ENCODE measurements at places on chromosomes 3 and 15.
A peak's percentile ranks its signal among the peaks of the same experiment; 100 is the strongest.

DNA sequence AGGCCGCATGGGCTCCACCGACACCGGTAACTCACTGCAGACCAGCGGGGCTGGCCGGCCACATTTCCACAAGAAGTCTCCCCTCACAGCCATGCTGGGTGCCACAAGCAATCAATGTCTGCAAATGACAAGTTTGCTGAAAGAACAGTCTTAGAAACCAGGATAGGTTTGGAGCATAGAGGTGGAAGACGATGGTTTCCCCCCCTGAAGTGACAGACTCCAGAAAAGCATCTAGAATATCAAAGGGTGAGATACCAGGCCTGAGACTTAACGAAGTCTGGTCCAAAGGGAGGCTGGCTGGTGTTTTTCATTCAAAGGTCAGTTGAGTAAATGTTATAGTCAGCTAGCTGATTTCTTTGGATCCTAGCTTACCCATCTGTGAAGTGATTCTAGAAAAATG, 50.0 kb upstream of the WNT5A start:
- DNase-seq = no peak

- no peak for DNase-seq
These were observed 337.3 kb upstream of the TBC1D5 start for GRCh38 chr3:18079739-18080138.

- no peak for DNase-seq
These were observed 19.0 kb downstream of the FBLN2 start for GRCh38 chr3:13567684-13568514.

- no peak for DNase-seq
These were observed 264.3 kb upstream of the ZPLD1 start for GRCh38 chr3:102170545-102170944.

DNA sequence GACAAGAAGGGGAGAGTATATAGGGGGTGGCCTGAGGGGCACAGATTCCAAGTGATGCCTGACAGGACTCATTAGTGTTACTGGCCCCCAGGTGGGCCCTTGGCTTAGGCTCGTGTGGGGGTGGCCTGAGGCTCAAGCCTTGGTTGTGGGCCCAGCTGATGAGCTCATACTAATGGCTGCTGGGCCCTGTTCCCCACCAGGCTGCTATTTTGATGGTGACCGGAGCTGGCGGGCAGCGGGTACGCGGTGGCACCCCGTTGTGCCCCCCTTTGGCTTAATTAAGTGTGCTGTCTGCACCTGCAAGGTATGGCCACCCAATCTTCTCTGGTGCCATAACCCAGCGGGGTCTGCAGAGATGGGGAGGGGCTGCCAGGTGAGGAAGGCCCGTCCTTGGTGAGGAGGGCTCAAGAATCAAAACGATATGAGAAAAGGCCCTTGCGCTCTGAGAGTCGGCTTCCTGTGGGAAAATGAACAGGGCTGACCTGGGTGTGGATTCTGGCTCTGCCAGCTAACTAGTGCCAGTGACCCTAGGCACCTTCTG, 7.4 kb downstream of the CHRD start:
- DNase-seq = no peak

DNA sequence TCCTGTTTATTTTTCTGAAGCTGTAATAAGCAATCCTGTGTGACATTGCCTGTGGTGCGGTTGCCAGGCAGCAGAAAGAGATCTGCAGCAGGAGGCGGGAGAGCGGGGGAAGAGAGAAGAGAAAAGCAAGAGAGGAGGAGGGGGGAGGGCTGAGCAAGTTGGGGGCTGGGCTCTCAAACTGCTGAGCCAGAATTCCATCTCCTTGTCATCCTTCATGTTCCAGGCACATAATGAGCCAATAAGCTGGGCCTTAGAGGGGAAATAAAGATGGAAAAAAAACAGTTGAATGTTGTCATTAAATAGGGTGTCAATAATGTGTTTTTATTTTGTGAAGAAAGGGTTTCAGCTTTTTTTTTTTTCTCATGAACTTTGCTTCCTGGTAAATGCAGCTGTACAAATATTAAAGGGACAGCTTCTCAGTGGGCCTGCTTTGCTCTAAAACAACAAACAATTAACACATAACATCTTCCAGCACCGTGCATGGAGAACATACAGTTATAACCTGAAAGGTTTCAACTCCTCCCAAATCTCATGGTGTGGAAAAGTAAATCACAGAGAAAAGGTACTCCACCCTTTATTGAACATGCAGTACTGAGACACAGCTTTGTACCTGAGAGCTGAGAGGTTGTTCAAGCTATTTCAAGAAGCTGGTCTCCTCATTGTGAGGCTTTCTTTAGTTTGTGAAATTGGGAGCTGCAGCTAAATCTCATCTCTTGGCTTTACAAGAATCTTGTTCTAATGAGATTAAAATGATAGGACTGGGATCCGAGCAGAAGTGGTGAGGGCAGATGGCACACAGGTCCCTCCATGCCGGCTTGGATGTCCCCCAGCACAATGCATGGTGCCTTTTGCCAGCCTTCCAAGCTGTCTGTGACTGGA, 451.1 kb upstream of the KCNMB2 start:
- DNase-seq = peak; percentile 60

DNA sequence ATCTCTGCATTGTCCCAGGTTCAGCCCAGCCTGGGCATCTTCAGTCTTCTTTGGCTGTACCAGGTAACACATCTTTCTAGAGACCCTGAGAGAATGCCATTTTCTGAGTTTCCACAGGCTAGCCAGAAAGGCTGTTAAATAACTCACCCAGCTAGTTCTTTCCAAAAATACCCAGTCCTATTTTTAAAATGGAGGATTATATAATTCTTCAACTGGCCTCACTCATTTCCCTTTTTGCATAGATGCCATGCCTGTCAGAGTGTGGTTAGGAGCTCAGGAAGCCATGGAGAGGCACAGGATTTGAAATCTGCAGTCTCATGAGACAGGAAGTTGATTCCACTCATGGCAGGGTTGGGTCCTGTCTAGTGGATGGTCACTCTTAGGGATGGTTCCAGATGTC, 39.8 kb downstream of the CEMIP start:
- no peak for DNase-seq

DNA sequence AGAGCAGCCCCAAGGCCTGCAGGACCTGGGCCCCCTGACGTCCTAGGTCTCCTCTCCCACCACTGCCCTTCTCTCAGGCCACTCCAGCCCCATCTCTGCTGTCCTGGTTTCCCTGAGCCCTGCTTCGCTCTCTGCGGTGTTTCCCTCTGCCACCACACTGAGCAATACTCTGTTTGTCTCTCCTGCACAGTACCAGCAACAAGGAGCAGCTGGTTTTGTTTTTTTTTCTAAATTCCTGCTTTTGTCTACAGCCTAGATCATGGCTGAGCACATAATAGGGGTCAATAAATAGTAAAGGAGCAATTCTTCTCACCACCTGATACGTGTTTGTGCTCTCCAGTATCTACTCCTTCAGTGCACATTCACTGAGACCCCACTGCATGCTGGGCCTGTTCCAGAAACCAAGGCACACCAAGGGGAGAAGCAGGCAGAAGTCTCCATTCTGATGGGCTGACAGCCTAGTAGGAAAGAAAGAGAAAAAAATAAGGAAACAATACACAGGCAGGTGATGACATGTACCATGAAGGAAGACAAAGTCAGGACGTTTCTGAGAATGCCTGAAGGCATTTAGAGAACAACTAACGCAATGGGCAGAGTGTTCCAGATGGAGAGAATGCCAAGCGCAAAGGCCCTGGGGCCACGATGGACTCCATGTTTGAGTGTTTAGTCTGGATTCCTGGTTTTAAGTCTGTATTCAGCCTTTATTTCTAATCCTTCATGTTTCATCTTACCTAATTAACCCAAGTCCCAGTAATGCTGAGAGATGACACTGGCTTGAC, 6.0 kb upstream of the ACAD9 start:
- DNase-seq = no peak

DNA sequence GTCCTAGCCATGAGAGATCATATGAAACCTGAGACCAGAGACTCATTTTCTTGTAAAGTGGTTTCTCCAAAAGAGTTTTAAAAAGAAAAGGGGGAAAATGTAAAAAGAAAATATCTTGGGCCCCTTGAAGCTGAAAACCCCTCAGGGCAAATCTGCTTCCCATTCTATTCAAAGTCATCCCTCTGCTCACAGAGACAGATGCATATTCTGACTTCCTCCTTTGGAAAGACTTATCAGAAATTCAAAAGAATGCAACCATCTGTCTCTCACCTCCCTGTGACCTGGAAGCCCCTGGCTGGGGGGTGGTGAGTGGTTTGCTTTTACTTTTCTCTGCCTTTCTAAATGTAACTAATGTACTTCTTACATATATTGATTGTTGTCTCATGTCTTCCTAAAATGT, 1154.8 kb downstream of the NSUN3 start:
- DNase-seq = no peak

DNA sequence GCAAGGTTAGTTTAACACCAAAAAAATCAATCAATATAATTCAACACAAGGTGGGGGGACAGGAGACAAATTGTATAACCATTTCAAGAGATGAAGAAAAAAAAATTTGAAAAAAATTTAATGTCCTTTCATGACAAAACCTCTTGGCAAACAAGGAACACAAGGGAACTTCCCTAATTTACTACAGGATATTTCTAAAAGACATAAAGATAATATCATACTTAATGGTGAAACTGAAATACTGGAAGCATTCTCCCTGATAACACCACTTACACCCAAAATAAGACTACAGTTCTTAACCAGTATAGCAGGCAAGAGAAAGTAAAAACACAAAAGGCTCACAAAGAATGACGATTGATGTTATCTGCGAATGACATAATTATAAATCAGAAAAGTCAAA, 44.7 kb downstream of the IFT57 start:
- no peak for DNase-seq

- DNase-seq = peak; percentile 45
These were observed at the start of gene CD80 for GRCh38 chr3:119559441-119559963. CD80 (minus strand) TSS chr3:119559614; CDS start chr3:119557728, 1,886 bp downstream.

DNA sequence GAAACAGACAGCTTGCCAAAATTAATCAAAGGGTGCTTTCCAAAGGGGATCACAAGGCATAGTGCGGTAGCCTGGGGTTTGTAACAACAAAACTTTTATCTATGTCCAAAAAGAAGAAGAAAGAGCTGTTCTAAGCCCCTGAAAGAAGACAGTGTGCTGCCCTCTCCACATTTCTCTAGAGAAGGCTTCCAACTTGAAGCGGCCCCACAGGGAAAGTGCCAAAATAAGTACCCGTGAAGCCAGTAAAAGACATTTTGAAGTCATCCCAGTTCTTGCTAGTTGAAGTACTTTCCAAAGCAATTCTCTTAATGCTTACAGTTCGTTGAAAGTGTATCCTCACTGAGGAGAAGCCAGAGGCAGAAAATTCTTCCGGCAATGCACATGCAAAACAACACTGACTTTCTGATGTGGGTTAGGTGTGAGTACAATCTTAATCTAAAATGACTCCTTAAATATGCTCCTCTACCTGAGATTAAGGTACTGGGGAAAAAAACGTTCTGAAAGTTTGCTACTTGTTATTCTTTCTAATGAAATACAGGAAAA, 21.3 kb downstream of the GPR15 start:
- no peak for DNase-seq

DNA sequence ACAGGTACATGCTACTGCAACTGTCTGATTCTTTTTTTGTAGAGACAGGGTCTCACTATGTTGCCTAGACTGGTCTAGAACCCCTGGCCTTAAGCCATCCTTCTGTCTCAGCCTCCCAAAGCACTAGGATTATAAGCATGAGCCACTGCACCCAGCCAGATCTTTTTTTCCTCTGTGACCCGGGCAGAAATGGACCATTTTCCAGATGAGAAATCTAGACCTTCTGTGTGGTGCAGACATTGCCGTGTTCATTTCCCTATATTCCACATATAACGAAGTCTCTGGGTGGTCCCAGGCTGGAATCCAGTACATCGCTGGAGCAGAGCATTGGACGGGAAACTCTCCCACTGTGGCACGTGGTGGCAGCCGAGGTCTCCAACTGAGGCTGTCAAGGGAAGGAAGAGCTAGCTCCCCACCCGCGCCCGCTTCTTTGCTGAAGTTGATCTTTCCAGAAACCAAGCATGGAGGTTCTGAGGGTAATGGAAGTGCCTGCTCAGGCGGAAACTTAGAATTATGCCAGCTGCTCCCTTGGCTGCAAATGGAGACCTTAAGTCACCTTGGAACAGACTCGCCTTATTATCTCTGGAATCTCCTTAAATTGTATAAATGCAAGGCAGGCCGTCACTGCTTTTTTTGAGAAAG, 23.1 kb upstream of the TXNRD3 start:
- DNase-seq = no peak

DNA sequence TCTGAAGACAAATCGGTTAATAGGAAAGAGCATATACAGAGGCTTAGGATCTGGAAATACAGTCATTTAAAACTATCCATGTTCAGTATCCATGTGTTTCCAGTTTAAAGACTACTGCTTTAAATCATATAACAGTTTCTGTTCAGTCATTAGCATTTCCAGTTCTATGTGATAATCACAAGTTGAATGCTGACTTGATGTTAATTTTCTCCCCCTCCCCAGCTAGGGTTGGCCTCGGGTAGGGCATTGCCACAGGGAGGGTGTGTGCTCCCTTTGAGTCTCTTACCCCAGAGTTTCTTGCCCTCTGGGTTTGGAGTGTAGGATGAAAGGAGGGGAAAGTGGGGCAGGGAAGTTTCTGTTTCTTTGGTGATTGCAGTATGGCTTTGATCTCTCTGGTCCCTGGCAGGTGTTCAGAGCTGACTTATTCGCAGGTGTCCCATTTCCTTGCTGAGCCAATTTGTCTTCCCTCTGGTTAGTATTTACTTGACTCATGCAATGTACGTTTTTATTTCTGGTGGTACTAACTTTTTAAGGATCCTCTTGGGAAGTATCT, 86.3 kb downstream of the SH3GL3 start:
- DNase-seq = no peak

DNA sequence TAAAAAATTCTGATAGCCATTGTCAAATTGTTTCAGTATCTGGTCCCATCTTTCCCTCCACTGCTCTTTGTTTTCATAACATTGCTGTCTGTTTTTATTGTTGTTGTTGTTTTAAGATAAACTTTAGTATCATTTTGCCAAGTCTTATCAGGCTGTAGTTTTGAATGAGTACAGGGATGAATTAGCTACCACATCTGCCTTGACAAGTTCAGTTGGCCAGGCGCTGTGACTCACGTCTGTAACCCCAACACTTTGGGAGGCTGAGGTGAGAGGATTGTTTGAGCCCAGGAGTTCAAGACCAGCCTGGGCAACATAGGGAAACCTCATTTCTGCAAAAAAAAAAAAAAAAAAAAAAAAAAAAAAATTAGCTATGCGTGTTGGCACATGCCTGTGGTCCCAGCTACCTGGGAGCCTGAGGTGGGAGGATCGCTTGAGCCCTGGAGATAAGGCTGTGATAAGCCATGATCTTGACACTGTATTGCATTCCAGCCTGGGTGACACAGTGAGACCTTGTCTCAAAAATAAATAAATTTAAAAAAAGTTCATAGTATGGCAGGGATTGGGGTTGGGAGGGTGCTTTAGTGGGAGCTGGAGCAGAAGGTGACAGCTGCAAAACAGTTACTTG, 8.3 kb upstream of the ANKDD1A start:
- no peak for DNase-seq

DNA sequence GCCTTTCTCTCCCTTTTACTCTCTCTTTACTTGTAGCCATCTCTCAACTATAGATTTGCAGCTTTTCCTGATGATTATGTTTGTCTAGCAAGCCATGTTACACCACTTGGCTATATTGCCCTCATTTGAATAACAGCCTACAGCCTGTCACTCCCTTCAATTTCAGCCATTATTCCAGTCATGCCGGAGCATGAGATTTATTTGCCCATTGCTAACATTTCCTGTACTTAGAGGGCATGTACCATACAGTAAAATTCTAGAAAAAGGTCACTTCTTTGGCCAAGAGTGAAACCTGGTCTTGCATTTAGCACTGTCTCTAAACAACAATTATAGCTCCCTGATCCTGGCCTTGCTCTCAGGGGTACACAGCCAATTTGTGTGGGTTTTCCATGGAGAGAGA, 221.7 kb upstream of the TMC3 start:
- no peak for DNase-seq
